ENCODE measurements at places on chromosomes 7 and 10.

DNA sequence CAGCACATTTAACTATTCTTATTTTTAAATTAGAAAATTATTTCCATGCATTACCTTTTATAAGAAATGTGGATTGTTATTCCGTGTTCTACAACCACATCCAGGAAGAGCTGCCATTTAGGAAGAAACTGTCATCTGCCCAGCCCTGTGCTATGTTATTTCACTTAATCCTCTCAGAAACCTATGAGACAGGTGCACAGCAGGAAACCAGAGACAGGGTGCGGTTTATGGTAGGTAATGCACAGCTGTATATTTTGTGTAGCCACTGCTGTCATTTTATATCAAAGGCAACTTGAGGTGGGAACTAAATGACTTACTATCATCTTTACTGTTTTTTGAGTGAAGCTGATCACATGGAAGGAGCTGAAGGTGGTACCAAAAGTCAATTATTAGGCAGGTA, 232.3 kb downstream of the MAGI2 start:
- no peak for DNase-seq

GRCh38 chr7:87058744-87059524, 520 bp downstream of the ELAPOR2 start:
- DNase-seq = no peak

DNA sequence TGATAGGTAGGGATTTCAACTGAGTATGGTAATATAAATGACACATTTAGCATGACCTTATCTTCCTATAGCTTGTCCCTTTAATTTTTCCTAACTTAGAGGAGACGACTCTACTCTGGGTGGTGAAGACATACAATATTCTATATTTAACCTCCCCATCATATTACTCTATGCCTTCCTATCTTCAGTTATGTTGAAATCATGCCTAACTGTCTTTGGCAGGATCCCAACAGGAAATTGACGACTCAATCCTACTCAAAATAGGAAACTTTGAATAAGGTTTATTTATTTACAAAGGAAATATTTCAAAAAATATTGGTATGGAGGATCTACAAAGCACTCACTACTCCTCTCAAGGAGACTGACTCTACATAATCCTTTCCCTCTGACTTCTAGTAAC, 24.1 kb upstream of the SEMA3A start:
- no peak for DNase-seq

- no peak for DNase-seq
These were observed 148.4 kb upstream of the STEAP1 start for GRCh38 chr7:90005836-90006235.

DNA sequence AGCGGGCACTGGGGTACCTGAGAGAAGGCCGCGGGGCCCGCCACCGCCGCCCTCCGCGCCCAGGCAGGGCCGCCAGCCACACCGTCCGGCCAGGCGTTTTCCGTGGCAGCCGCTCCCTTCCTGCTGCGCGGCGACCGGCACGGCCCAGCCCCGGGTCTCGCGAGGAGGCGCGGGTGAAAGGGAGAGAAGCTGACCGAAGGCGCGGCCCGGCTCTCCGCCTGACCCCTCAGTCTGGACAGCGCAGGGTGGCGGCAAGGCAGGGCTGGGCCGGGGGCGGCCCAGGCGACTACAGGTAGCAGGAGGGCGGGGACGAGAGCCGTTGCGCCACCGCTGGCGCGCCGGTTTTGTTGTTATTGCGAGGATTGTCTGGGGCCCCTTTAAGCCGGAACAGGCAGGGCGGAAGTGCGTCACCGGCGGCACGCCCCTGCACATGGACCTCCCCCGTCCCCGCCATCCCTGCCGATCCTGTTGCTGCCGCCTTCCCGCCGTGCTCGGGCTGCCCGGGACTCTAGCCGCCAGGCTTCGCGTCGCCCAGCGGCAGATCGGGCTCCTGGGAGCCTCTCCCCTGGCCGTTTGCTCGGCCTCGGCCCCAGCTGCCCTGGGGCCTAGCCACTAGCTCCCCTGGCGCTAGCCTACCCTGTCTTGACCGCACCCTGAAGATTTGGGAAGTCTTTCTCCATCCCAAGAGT, at the start of gene HERPUD2:
TSS of gene HERPUD2 (minus strand) at position 352 of the 689 bp plus-strand sequence. CDS start 805 bp downstream, outside the sequence.
- peak; percentile 81 for DNase-seq

DNA sequence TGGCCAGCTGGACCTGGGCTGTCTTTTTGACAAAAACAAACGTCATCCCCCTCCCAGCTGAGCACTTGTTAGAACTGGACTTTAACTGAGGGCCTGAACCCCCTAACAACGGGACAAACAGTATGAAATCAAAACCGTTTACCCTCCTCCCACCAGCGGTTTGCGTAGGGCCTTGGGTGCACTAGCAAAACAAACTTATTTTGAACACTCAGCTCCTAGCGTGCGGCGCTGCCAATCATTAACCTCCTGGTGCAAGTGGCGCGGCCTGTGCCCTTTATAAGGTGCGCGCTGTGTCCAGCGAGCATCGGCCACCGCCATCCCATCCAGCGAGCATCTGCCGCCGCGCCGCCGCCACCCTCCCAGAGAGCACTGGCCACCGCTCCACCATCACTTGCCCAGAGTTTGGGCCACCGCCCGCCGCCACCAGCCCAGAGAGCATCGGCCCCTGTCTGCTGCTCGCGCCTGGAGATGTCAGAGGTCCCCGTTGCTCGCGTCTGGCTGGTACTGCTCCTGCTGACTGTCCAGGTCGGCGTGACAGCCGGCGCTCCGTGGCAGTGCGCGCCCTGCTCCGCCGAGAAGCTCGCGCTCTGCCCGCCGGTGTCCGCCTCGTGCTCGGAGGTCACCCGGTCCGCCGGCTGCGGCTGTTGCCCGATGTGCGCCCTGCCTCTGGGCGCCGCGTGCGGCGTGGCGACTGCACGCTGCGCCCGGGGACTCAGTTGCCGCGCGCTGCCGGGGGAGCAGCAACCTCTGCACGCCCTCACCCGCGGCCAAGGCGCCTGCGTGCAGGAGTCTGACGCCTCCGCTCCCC, at the start of gene IGFBP1:
TSS of gene IGFBP1 (plus strand) at position 304 of the 808 bp plus-strand sequence. CDS start at position 469, 165 bp downstream.
- DNase-seq = no peak

- no peak for DNase-seq
These were observed 181.9 kb downstream of the DGKI start for GRCh38 chr7:137664846-137665245.

GRCh38 chr7:66769833-66770512, 29.4 kb downstream of the RABGEF1 start:
- DNase-seq = no peak

DNA sequence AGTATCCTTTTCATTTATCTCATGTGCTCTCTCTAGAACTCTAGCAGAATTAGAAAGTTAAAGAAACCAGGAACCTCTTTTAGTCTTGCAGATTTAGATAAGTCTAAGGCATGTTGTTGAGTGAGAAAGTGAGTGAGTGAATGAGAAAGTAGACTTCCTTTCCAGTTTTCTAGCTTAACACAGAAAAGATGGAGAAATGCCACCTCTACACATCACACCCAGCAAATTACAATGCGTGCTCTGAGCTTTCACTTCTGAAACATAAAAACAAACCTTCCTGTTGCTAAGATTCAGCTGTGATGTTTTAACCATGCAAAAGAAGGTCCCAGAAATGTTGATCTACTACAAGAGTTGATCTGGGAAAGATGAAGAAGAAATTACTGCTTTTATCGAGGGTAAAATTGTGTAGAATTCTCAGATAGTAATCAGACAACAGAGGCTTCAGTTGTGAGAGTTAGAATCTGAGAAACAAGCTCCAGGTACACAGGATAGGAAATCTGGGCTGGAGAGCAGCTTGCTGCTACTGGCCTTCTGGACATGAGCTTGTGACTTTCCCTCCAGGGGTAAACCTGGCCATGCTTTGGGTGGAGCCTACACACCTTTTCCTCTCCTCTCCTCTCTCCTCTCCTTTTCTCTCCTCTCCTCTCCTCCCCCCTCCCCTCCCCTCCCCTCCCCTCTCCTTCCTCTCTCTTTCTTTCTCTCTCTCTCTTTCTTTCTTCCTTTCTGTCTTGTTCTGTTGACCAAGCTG, 4.6 kb downstream of the CYP3A5 start:
- DNase-seq = no peak

Data from HCT116 (cell line).